Upper lobe of right lung (tissue), 1 donor: ENCODE measurements at places on chromosomes 13 and 19. TPM values are rescaled to one million over a fixed set of nuclear protein-coding genes. Genes with fewer than 3 reads are reported as not detected.

- DNase-seq, result no peak
- no peak overlapping the region for H3K4me3 ChIP-seq
- peaks cover under 1% of the 10 kb centered on the region for H3K4me1 ChIP-seq
- peaks cover 3% of the 10 kb centered on the region for H3K36me3 ChIP-seq
- no peaks in the 10 kb centered on the region for H3K27me3 ChIP-seq
Measured at GRCh38 chr19:47215581-47215980, 15.4 kb downstream of the BBC3 start.

- no peak for DNase-seq
- H3K27ac ChIP-seq, result peak overlapping the region; percentile 95
- peaks cover 57% of the 10 kb centered on the region for H3K36me3 ChIP-seq
- H3K4me3 ChIP-seq, result peak overlapping the region; percentile 98
- H3K4me1 ChIP-seq, result peaks cover 65% of the 10 kb centered on the region
Measured at GRCh38 chr19:5623397-5624017, 624 bp downstream of the SAFB start.

DNA sequence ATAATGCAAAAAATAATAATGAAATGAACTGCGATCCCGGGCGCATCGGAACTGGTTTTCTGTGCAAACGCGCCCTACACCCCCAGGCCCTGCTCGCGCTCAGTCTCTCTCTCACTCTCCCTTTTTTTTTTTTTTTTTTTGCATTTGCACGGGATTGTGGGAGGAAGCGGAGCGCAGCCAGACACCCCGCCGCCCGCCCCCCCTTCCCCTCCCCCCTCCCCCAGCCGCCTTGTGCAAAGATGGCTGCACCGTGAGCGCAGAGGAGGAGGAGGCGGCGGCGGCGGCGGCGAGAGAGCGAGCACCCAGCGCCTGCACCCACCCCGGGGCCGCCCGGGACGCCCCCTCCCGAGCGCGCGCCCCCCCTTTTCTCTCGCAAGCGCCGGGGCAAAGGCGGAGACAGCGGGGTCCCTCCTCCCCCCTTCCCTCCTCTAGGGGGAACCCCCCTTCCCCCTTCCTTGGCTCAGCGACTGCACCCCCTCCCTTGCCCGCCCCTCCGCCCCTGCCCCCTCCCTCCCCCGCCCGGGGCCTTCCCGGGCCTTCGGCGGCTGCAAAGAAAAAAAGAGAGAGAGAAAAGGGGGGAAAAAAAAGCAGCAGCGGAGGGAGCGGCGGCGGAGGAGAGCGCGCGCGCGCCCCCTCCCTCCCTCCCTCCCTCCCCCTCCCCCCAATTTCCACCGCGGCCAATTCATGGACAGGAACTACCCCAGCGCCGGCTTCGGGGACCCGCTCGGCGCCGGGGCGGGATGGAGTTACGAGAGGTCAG is at the start of gene PRR12:
PRR12 (plus strand) TSS at position 212 of the 760 bp plus-strand sequence; CDS start at position 685, 473 bp downstream.
- peaks cover 6% of the 10 kb centered on the region for H3K4me1 ChIP-seq
- peak within 1 kb of the TSS; percentile 90 for H3K27ac ChIP-seq
- no peaks in the 10 kb centered on the region for H3K27me3 ChIP-seq
- peak; percentile 84 for DNase-seq

GRCh38 chr13:99875391-99875790 is 96.2 kb downstream of the ZIC5 start:
- no peaks in the 10 kb centered on the region for H3K36me3 ChIP-seq
- no peak overlapping the region for H3K4me3 ChIP-seq
- DNase-seq, result no peak
- no peaks in the 10 kb centered on the region for H3K4me1 ChIP-seq
- H3K27me3 ChIP-seq, result no peaks in the 10 kb centered on the region

Gene ATP4A
- not detected for total RNA-seq

Gene LILRB1
- total RNA-seq, result 23.6 TPM

Gene C3
- total RNA-seq, result 1,129 TPM
